ENCODE measurements at places on chromosomes 4 and X.

DNA sequence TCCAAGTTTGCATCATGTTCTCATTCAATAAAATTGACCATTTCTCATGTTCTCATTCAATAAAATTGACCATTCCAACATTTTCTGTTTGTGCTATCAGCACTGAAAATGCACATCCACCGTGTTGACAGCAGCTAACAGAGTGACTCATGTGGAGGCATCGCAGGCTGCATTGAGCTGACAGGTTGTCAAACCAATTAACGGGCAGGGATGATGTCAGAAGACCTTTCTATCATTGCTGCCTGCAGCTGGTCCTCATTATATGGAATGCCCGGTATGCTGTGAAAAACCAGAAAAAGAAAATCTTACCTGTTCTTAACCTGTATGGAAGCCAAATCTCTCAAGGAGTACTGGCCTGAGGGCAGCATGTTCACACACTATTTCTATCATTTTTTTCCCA lies 202.0 kb downstream of the SMIM20 start:
- DNase-seq = peak; percentile 83

- DNase-seq = no peak
Measured at GRCh38 chr4:159400558-159401225, 297.8 kb downstream of the RAPGEF2 start.

DNA sequence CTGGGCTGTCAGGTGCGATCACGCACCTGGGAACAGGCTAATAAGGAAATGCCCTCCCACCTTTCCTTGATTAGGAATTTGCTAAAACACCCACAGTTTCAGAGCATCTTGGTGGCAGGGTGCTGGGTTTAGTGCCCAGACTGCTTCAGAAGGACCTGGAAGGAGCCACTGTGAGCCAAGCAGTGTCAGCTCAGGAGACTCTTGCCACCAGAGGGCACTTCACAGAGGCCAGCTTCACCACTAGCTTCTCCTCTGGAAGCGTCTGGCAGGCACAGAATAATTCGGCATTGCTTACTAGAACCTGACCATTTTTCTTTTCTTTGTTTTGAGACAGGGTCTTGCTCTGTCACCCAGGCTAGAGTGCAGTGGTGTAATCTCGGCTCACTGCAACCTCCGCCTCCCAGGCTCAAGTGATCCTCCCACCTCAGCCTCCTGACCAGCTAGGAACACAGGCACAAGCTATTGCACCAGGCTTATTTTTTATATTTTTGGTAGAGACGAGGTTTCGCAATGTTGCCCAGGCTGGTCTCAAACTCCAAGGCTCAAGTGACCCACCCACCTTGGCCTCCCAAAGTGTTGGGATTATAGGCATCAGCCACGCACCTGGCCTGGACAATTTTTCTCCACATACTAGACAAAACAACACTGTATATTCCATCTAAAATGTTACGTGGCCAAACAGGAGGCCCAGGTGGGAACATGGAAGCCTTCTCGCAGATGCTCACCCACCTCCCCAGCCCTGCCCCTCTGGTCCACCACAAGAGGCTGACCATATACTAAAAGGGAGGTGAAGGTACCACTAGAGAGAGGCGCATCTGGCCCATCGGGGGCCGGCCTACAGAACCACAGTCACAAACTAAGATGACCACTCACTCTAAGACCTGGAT lies 14.1 kb downstream of the NOP14 start:
- no peak for DNase-seq

DNA sequence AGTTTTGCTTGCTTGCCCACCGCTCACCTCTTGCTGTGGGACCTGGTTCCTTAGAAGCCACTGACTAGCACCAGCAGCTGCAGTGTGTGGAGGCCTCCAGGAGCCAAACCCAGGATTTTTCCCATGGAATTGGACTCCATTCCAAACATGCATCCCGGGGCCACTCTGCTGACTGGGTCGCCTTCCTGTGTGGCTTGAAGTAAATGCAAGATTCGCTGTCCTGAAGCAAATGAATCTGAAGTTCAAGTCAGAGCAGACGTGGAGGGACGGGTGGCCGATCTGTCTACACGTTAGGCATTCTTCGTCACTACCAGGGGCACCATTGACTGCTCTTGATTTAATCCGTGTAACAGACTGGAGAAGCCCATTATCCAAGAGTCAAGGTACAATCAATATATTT lies 109.0 kb downstream of the SHOX start:
- no peak for DNase-seq

DNA sequence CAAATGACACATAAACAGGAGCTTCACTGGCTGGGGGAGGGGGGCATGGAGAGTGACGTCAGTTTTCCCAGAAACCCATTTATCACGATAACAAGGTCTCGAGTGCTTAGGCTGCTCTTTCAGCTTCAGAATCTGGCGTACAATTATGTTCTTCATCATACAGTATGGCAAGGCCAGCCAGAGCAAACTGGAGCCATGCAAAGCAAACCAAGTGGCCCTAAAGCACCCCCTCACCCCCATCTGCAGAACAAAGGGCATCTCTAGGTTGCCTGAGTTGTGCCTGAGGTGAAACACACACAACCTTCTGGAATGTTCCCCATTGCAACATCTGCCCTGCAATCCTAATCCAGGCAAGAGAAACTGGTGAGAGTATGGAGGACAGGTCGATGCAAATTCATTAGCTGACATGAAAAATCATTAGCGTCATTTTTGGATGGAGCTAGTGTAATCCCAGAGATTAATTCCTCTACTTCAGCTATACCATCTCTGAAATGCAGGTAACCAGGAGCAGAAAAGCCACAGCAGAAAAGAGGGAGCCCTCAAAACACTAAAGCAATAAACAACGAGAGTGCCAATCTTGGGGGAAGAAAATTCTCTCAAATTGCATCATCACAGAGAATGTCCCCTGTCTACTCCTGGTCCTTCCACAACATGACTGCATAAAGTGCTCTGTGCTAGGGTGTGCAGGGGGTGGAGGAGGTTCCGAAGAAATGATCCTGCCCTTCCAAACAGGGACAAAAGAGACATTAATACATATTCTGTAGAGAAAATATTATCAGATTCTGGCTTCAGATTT lies 1.8 kb downstream of the SEPTIN6 start:
- DNase-seq = no peak

GRCh38 chrX:42085836-42086235 lies 162.5 kb upstream of the CASK start:
- DNase-seq = peak; percentile 28

GRCh38 chr4:163180090-163180489 lies 13.4 kb upstream of the NAF1 start:
- no peak for DNase-seq

GRCh38 chr4:150207871-150208270 lies 129.6 kb downstream of the DCLK2 start:
- DNase-seq = peak; percentile 10

- DNase-seq = no peak
Measured at GRCh38 chrX:72165551-72165950, 16.0 kb upstream of the PIN4 start.

DNA sequence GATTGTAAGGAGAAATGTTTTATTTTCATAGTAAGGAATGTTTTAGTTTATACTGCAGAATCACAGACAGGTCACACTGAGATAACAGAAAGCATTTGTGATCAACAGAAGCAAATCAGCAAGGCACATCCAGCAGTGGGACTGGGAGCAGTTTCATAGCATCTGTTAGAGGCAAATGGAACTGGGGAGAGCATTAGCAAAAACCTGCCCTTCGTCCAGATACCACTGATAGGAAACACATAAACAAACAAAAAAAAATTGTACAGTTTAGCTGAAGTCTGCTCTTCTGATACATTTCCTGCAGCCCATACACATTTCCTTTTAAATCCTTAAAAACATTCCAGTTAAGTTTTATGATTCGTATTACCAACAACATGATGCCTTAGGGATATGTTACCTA lies 374.3 kb downstream of the PCDH7 start:
- no peak for DNase-seq

DNA sequence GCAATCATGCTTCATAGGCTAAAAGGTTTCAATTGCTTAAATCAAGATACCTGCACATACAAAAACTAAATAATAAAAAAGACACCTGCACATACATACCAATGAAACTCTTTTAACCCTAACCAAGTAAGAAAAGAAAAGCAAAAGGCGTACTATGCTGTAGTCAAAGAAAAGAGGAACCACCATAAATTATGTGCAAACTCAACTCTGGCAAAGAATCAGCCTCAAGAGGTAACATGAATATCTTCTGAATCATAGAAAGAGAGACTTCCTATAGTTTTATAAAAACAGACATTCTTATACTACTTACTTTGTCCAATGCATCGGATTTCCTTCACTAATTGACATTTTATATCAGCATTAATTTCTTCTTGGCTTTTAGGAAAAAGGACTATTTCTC lies 29.3 kb downstream of the MMGT1 start:
- no peak for DNase-seq

GRCh38 chr4:175536852-175537453 lies 275.1 kb downstream of the GPM6A start:
- no peak for DNase-seq
